ENCODE measurements at places on chromosomes 4 and X.
A peak's percentile ranks its signal among the peaks of the same experiment; 100 is the strongest.

DNA sequence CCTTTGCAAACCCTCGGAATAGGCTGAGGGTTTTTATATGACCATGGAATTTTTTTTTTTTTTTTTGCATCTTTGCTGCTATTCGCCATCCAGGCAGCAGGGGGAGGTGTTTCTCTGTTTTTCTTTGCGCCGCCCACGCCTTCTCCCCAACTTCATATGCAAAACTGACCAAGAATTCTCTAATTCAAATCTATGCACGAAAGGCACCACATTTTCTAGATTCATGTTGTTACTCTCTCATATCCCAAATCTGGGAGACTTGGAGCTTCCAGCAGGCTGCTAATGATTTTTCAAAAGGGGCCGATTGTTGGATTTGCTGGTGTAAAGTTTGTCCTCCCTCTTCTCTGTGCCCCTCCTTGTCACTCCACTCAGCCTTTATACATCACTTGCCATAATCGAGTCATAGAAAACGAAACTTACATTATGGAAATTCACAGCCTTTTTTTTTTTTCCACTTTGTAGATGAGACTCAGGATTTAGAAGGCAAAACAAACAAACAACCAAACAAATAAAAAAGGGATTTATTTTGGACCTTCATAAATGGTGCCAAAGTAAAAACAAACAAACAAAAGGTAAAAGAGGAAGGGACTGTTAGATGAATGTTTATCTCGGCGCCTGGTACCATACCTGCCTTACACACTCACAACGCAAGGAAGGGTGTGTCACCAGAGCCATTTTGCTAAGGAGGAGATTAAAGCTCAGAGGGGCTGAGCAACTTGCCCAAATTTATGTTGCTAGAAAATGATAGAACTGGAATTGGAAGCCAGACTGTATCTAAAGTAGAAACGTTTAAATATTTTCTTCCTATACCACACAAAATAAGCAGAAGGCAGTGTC, 29.3 kb upstream of the BOD1L1 start:
- peak; percentile 86 for DNase-seq

- DNase-seq = no peak
These were observed 77.6 kb downstream of the FBXL5 start for GRCh38 chr4:15577508-15577907.

- DNase-seq = no peak
These were observed 23.7 kb downstream of the YTHDC1 start for GRCh38 chr4:68326141-68326540.

DNA sequence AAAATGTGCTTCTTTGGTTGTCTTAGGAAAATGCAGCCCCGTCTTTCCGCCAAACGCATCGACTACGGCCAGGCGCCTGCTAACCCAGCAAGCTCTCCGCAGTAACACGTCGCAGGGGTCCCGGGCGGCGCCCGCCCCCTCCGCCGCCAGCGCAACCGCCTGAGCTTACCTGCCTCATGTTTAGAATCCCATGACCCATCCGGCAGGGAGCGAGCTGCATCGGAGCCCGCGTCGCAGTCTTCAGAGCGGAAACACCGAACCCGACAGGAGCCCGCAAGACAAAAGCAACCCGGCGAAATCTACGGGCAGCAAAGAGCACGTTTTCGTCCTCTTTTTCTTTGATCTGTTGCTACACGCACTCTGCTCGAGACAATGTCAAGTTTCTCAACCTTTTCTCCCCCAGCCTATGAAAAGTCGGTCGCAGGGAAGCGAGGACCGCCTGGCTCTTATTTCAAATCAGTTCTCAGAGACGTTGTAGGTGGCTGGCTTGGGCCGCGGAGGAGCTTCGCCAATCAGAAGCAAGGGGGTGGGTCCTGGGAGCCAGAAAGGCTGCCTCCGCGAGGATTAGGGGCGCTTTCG, at the start of gene MID1:
TSS of gene MID1 (minus strand) at position 465 of the 579 bp plus-strand sequence. CDS start 53,038 bp downstream, outside the sequence.
- DNase-seq = no peak

DNA sequence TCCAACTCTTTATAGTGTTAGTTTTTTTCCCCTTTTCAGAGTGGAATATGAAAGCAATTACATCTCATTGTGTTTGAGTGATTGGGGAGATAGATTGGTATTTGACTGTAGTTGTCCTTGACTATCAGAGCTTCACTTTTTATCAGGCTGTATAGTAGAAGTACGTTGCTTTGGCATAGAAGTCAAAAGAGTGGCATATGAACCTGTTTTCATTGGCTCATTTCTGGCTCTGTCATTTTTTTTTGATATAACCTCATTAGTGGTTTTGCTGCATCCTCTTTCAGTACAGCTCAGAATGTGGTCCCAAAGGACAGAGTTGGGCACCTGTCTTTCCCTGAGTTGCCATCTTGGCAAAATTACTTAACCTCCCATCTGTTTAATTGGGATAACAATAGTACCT, 1.4 kb downstream of the TMA16 start:
- DNase-seq = no peak

- no peak for DNase-seq
These were observed 975 bp downstream of the KCNE5 start for GRCh38 chrX:109623997-109624396.

- no peak for DNase-seq
These were observed 93.4 kb upstream of the RAPGEF2 start for GRCh38 chr4:159009521-159009920.

- no peak for DNase-seq
These were observed 88.4 kb downstream of the PDE5A start for GRCh38 chr4:119540249-119540648.

DNA sequence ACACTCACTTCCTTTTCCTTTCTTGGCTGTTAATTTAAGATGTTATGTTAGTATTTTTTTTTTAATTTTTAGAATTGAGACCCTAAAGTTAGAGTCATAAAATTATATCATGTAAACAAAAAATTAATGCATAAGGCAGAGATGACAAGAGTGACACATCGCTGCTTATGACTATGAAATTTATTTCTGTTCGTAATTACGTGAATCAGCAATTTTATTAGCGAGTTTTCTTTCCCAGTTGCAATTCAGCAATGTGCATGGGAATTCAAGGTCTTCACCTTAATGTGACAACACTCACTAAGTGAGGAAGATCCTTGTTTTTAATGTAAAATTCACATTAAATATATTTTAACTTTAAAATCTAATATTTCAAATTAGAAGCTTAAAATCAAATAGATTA, 181.2 kb upstream of the SPOCK3 start:
- DNase-seq = no peak

DNA sequence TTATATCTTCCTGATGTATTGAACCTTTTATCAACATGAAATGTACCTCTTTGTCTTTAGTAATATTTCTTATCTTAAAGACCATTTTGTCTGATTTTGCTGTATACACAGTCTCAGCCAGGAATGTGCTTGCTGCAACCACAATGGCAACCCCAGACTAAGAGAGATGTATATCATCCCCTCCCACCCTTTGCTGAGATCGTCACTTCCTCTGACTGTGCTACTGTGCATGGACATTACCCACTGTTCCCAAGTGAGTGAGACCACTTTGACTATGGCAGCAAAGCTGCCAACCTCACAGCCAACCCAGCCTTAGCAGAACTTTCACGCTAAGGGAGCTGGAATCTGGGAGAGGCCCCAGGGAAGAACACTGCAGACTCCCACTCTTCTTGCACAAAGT, 46.0 kb downstream of the EIF2S3 start:
- no peak for DNase-seq

DNA sequence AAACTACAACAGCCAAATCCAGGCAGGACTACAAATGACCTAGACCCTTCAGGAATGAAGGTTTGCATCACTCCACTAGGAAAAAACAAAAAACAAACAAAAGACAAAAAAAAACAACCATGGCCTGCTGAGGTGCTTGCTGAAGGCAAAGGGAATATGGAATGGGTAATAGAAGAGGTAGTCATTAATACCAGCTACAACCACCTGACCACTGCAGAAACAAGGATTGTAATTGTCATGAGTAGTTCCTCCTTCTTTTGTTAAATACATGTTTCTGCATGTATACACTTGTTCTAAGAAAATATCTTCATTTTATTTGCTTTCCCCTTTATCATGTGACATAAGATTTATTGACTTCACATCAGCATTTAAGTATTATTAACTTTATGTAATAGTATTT, 409.8 kb upstream of the GRID2 start:
- DNase-seq = no peak

DNA sequence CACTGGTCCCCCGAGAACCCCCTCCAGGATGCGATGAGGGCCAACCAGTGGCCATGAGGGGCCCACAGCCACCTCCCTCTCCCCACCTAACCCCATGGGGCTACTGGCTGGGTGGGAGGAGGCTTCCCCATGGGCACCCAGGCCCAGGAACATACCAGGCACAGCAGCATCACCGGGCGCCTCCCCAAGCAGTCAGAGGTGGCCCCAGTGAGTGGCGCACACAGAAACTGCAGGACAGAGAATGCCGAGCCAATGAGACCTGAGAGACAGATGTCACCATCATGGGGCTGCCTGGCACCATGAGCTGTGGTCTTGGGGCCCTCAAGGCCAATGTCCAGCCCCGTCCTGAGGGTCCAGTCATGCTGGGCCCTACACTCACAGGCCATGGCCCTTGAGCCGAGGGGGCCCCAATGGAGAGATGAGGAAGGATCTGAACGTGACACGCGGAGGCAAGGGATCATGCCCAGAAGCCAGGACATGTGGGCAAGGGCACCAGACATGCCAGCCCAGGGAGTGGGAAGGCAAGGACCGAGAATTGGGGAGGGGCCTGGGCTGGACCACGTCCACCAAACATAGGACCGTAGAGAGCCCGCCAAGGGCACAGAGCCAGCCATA, 30.1 kb downstream of the NOP14 start:
- peak; percentile 7 for DNase-seq

DNA sequence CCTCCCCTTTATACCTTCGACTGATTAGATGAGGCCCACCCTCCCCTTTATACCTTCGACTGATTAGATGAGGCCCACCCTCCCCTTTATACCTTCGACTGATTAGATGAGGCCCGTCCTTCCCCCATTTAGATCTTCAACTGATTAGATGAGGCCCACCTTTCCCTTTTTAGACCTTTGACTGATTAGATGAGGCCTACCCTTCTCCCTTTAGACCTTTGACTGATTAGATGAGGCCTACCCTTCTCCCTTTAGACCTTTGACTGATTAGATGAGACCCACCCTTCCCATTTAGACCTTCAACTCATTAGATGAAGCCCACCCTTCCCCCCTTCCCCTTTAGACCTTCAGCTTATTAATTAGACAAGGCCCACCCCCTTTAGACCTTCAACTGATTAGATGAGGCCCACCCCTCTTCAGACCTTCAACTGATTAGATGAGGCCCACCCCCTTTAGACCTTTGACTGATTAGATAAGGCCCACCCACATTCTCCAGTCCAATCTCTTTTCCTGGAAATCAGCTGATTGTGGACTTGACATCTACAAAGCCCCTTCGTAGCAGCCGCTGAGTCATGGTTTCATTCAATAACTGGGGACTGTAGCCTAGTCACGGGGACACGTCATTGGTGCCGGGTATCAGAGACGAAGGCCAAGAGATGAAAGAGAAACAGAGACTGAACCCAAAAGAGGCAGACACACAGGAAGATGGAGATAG, 28.8 kb upstream of the IL3RA start:
- no peak for DNase-seq

DNA sequence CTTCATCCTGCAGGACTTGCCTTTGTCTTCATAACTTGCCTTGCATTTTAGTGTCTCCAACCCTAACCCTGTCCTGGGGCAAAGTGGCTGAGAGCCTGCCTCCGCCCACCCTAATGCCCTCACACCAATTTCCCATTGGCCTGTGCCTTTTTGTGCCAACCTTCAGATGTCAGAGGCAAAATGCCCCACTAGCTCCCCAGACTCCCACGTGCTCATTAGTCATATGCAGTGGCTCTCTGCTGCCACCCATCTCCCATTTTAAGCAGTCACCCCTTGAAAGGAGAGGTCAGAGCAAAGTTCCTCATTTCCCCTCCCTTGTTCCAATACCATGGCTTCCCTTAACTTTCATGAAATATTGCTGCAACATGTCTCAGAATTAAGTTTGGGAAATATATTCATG, 74.8 kb upstream of the PASD1 start:
- peak; percentile 29 for DNase-seq

GRCh38 chr4:5750052-5750945, 39.3 kb downstream of the EVC start:
- DNase-seq = no peak

- no peak for DNase-seq
These were observed 440.3 kb downstream of the ZIC3 start for GRCh38 chrX:138006180-138006579.

- DNase-seq = peak; percentile 42
These were observed 28.4 kb downstream of the GAGE1 start for GRCh38 chrX:49627086-49627777.

- no peak for DNase-seq
These were observed 251.9 kb upstream of the NR3C2 start for GRCh38 chr4:148693913-148694649.

- DNase-seq = no peak
These were observed 29.6 kb downstream of the RAB40AL start for GRCh38 chrX:102966701-102967100.

DNA sequence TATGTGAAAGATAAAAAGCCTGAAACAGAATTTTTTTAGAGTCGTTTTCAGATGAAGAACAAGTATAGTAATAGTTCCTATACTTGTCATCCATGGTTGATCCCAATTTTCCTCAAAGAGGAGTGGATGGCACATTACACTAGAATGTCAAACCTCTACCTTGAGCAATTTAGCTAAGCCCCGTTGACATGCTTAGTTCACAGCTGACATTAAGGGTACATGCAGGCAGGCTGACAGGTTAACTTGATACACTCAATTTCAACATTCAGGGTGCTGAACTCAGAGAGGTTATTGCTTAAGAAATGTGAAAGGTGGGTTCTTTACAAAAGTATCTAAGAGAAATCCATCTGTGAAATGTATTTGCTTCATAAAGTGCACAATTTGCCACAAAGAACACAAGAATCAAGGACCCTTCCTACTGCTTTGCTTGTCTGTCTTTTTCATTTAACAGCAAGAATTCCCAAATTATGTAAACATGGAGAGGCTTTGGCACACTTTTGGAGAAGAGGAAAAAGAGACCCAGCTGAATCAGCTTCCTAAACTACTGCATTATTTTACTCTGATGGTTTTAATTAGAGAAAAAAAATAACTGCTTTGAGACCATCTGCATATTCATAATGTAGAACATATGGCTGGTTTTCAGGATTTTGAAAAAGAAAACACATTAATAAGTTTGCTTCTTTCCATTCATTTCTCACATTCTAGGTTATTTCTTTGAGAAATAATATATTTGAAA, 122.5 kb upstream of the DDIT4L start:
- DNase-seq = no peak

- DNase-seq = no peak
These were observed 31.2 kb downstream of the WDR1 start for GRCh38 chr4:10085386-10085785.

DNA sequence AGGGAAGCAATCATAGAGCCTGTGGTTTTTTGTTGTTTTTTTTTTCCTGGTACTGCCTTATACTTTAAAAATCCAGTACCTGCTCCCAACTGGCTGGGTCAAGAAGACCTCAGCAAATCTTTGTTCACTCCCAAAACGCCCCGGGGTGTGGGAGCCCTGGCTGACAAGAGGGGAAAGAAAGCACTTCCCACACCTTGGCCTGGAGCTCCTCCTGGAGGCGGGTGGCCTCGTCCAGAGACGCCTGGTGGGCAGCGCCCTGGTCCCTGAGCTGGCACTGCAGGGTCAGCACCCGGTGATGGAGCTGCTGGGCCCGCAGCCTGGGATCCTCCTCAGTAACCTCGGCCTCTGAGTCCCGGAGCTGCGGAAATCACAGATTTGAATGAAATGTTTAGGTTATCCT, 38.2 kb downstream of the C4orf50 start:
- no peak for DNase-seq

GRCh38 chrX:138845786-138846185, 134.3 kb upstream of the FGF13 start:
- no peak for DNase-seq

GRCh38 chr4:8379281-8379680, 61.2 kb downstream of the ACOX3 start:
- DNase-seq = no peak

All from suppressor macrophage treated with lipopolysaccharide for 4 hours (primary cell).